ENCODE measurements at places on chromosomes 13 and 19.

GRCh38 chr13:106752584-106753170, 184.7 kb upstream of the ARGLU1 start:
- DNase-seq: no peak

- DNase-seq: no peak
Measured at GRCh38 chr19:23993440-23993839, 78.8 kb downstream of the ZNF726 start.

DNA sequence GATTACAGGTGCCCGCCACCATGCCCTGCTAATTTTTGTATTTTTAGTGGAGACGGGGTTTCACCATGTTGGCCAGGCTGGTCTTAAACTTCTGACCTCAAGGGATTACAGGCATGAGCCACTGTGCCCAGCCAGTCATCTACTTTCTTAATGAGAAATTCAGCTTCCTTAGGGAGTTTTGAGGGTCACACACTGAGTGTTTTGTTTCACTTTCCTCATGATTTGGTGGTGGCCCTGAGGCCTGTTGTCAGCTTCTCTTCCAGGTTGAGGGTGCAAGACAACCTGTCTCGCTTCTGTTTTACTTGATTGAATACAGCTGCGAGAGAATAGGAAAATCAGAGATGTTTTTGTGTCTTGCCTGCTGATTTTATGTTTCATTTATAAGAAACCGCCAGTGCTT, 9.9 kb downstream of the FRY start:
- no peak for DNase-seq

DNA sequence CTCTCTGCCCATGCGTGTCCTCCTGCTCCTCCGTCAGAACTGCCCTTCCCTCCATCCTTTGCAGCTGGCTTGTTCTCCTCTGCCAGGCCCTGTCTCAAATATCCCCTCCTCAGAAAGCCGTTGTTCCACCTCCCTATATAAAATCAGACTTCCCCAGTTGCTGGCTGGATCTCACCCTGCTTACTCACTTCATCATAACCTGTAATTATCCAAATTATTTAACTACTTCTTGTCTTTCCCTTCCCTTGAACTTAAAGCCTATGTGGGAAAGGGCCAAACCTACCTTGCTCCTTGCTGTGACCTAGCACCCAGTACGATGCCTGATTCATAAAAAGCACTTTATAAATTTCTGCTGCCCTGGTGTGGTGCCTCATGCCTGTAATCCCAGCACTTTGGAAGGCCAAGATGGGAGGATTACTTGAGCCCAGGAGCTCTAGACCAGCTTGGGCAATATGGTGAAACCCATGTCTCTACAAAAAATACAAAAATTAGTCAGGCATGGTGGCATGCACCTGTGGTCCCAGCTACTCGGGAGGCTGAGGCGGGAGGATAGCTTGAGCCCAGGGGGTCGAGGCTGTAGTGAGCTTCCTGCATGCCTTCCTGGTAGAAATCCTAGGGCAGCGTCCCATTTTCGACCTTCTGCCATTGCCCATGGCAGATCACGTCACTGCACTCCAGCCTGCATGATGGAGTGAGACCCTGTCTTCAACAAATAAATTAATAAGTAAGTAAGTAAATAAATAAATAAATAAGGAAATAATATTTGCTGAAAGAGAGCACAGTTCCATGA, 39.5 kb upstream of the ZNF536 start:
- no peak for DNase-seq

DNA sequence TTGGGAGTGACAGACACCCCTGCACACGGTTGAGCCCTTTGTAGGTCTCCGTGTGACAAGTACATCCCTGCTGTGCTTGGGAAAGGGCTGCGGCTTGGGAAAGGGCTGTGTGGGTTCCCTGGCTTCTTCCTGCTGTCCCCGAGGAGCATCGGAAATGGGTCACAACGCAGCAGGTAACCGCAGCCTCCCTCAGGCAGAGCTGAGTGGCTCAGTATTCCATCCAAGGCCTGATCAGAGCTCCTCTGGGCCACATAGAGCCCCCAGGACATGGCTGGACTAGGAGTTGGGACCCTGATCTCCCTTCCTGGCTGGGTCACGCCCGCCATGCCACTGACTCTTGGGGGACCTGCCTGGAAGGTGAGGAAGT, 16.3 kb downstream of the TECR start:
- no peak for DNase-seq

GRCh38 chr19:51082611-51083010, at the start of gene KLK14:
Gene KLK14, minus strand, starts transcription at chr19:51082887. Its CDS starts 273 bp downstream, at chr19:51082614.
- no peak for DNase-seq

DNA sequence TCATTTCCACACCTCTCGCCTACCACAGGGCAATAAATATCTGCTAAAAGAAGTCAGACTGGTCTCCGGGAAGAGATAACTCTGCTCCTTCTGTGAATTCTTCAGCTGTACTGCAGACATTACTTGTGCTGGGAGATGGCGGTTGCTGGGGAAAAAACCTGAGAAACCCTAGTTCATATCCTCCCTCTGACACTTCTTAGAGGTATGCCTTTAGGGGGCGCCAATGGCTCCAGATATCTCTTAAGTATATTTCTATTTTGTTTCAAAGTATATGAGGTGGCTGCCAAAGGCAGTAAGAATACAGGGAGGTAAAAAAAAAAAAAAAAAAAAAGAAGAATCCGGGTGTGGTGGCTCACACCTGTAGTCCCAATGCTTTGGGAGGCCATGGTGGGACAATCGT, 175.2 kb downstream of the PAN3 start:
- DNase-seq: no peak

DNA sequence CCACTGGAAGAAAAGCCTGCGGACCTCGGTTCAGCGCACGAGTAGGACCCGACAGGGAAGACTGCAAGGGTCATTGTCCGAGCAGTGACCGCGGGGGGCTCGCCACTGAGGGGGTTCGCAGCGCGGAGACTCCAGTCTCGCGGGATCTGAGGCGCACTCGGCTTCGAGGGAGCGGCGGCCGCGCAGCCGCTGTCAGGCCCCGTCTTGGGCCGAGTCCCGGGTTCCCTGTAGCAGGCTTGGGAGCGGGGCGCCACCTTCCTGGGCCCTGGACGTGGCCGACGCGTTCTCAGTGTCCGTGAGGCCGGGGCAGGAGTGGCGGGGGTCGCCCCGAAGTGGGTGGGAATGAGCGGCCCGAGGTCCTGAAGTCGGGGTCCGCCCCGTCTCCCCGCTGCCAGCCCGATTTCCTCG, 474 bp upstream of the FAM174C start:
- no peak for DNase-seq

GRCh38 chr13:96898212-96898611, 96.1 kb downstream of the OXGR1 start:
- DNase-seq: no peak

GRCh38 chr19:27776020-27776419, 1436.9 kb downstream of the UQCRFS1 start:
- no peak for DNase-seq

- no peak for DNase-seq
Measured at GRCh38 chr13:51849145-51850101, 4.4 kb upstream of the TMEM272 start.

- no peak for DNase-seq
Measured at GRCh38 chr13:76917095-76917494, 30.9 kb upstream of the KCTD12 start.

DNA sequence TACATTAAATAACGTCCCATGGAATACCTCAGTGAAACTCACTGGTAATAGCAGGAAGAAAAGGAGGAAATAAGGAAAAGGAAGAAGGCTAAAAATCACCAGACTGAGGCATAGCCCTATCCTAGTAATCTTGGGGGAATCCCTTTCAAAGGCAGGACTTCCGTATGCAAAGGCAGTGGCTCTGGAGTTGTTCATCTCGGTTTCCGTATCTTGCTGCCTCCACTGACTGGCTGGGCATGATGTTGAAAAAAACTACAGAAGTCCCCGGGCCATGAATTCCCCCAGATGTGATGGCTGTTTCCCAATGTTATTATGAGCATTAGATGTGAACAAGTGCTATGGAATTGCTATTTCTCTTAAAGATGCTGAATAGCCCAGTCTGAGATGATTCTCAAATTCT, 5.5 kb downstream of the FPR2 start:
- no peak for DNase-seq

DNA sequence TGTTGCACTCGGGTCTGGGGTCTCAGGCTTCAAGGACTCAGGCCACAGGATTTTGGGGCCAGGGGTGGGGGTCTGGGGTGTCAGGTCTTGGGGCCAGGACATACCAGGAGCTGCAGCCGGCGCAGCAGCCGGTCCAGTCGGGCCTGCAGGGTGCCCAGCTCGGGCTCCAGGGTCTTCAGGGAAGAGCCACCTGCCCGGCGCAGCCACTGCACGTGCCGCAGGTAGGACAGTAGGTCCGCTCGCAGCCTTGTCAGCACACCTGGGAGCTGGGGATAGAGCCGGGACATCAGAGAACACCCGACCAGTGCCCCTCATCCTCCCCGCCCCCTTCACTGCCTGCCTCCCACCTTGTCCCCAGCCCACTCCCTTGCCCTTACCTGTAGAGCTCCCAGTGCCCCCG, 2.2 kb downstream of the IL11 start:
- DNase-seq: no peak

DNA sequence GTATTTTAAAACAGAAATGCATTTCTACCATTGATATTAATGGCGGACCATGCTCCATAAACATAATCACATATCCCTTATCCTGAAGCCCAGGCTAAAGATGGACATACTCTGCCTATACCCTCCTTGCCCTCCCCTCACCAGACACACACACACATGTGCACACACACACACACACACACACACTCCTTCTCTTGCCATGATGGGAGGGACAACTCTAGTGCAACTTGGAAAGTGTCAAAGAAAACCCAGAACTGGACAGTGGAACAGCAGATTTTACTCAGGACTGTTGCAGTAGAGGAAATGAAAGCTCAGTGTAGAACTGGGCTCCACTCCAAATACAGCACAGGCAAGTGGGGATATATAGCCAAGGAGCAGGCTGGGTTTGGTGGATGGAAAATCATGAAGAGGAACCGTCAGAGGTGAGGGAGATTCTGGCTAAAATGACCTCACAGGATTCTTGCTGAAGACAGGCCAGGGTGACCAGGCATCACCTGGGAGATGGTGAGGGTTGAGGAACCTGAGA, 40.8 kb downstream of the TNFRSF19 start:
- no peak for DNase-seq

GRCh38 chr19:1082165-1082927, 12.8 kb downstream of the POLR2E start:
- DNase-seq: no peak

GRCh38 chr13:46831588-46832194, 34.7 kb upstream of the ESD start:
- peak; percentile 8 for DNase-seq

- no peak for DNase-seq
Measured at GRCh38 chr13:99800011-99800410, 171.6 kb downstream of the ZIC5 start.

DNA sequence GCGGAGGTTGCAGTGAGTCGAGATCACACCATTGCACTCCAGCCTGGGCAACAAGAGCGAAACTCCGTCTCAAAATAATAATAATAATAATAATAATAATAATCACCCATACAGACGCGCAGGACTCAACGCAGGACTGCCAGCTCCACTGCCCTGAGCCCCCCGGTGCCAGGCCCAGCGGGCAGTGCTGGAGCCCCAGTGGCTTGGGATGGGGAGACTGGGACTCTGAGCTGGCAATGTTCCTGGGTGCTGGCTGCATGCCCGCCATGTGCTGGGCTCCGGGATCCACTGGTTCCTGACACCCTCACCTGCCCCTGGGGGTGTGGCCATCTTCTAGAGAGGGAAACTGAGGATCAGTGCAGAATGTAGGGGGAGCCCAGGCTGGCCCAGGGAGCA, 325 bp upstream of the AZU1 start:
- DNase-seq: no peak

- DNase-seq: no peak
Measured at GRCh38 chr13:53137779-53138178, 109.2 kb downstream of the OLFM4 start.

- DNase-seq: peak; percentile 86
Measured at GRCh38 chr13:77697217-77698103, at the start of gene SLAIN1. Gene SLAIN1, plus strand, starts transcription at chr13:77697687. Its CDS starts 227 bp downstream, at chr13:77697914.

DNA sequence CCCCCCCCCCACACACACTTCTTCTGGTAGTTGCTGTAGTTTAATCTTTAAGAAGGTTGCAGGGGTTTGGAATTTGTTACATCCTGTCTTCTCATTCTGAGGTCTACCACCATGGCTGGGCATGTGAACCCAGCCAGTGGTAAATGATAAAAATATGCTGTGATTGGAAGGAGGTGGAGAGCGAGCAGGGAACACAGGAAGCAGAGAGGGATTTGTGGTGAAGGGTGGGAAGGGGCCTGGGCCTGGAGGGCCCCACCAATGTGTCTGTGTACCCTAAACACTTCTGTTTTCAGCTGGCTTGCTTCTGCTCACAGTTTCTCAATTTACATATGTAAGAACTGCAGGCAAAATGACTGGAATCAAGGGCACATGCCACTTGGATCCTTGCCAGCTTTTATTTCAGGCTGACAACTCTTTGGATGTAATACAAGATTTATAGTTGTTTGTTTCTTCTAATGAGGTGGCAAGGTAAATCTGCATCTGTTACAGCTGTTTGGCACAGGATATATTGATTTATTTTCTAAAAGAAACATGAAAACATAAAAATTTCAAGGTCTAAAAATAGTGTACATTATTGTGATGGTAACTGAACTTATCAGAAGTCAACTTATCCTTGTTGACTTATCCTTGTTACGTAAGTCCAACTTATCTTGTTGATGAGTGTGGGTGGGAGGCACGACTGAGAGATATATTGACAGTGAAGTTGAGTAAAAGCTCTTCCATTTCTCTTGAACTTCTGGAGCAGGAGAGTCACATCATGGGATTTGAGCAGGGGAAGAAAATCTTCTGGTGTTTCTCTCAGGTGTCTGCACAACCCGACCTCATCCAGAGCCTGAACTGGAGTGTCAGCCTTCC, 313.2 kb downstream of the SHISA2 start:
- DNase-seq: no peak

DNA sequence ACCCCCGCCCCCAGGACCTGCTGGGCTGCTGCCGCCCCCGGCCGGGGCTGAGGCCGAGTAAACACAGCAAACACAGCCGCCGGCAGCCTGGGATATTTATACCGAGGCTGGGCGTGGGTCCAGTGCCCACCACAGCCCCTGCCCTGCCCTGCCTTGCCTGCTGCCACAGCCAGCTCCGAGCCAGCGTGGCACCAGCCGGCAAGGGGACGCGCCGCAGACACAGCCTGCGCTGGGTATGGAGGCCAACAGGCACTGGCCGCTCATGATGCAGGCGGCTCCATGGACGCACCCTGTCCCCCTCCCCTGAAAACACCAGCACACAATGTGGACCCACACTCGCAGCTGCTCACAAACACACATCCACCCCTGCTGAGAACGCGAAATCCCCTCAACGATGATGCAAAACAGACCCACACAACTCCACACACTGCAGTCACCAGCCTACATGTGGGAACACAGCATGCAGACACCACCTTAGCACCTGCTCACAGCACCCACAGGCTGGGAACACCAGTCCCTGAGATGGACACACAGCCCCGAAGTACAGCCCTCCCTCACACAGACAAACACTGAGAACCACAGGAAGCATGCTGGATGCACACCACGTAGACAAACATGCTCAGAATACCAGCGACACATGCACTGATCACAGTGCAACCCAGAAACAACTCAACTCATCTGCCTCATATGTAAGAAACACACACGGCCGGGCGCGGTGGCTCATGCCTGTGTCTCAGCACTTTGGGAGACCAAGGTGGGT, 16.2 kb downstream of the CCDC97 start:
- DNase-seq: no peak

GRCh38 chr13:45339399-45339798, 1.6 kb downstream of the TPT1 start:
- no peak for DNase-seq

Data from hypothalamus (tissue), 51 donors.